Fibroblast of skin of back (primary cell): ENCODE measurements at places on chromosomes 11 and 22.
A peak's percentile ranks its signal among the peaks of the same experiment; 100 is the strongest.

DNA sequence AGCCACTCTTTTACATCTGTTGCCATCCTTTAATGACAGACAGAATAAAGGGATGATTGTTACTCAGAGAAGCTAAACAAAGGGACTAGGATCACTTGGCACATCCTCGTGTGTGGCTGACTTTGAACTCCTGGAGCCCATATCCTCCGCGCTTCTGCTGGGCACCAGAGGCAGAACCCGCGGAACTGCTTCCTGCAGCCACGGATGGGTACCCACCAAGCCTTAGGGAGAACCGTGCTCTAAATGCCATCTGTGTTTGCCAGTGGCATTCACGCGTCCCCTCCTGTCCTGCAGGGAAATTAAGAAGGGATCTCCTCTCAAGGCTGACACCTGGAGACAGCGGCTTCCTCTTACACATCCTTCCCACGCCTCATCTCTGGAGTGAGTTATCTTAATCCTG is 294.4 kb downstream of the NTM start:
- DNase-seq, result no peak

GRCh38 chr11:2518111-2518982 is 73.5 kb downstream of the KCNQ1 start:
- DNase-seq, result no peak

DNA sequence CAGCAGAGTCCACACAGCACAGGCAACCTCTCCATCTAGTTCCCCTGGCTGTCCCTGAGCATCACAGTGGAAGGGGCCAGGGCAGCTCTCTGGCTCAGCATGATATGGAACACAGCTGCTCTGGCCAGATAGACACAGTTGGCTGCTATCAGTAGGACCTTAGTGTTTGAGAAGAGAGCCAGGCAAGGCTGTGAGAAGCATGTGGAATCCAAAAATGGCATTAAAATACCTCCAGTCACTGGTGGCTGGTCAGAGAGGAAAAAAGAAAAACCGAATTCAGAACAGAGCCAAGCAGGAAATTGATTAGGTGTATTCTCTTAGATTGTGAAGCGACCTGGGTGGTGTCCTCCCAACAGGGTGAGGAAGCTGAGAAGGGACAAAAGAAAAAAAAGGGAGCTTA is 27.9 kb downstream of the SERPINH1 start:
- DNase-seq, result no peak

- DNase-seq, result no peak
Observed at GRCh38 chr11:115964091-115964490, 459.9 kb upstream of the CADM1 start.

DNA sequence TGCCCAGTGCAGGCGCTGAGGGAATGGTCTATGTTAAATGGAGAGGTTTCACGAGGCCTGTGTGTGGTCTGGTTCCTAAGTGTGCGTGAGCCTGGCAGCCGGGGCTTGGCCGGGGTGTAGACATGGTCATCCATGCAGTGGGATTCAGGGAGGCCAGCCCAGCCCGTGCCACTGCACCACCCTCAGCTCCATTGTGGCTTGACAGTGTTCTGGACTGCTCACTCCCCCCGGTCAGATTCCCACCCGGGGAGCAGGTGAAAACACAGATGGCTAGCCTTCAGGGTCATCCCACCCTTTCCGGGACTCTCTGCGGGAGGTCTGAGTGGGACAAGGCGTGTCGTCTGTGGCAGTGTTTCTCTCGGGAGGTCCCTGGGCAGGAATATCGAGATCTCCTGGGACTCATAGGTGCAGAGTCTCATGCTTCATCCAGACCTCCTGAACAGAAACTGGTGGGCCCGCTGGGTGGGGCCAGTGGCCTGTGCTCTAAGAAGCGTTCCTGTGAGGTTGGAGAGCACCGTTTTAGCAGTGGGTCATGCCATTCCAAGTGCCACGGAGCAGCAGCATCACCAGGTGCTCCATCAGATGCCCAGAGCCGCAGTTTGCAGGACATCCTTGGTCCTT is 52.3 kb downstream of the ST14 start:
- DNase-seq, result no peak

DNA sequence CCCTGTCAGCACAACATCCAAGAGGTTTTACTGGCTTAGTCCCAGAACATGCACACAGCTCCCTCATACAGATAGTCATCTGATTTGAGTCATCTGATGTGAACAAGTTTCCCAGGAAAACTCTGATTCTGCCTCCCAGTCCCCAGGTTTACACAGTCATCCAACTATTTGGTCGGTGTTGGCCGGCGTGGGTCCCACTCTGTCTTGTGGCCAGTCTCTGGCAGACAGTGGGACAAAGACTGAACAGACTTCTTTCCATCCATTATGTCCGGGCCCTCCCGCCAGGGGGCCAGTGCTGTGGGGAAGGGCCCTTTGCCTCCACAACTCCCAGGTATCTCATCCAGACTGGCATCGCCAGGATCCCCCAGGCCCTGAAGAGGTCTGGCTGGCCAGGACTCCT is 60.0 kb downstream of the BTG4 start:
- peak; percentile 21 for DNase-seq

DNA sequence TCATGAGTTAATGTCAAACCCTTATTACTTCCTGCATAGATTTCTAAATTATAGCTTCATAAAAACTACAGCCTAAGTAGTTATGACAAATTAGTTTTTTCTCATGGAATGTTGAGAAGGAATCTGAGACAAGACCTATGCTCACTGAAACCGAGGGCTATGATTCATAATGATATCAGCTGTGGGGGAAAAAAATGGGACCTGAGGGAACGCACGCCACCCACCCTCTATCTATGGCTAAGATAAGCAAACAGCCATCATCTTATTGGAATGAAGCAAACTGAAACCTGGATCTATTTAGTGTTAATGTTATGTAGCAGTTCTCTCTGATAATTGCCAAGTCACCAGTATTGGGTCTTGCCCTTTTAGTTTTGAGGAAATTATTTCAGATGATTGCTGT is 906.9 kb upstream of the RAG2 start:
- peak; percentile 96 for DNase-seq

GRCh38 chr11:125070699-125071254 is 7.7 kb downstream of the SLC37A2 start:
- DNase-seq, result peak; percentile 22

DNA sequence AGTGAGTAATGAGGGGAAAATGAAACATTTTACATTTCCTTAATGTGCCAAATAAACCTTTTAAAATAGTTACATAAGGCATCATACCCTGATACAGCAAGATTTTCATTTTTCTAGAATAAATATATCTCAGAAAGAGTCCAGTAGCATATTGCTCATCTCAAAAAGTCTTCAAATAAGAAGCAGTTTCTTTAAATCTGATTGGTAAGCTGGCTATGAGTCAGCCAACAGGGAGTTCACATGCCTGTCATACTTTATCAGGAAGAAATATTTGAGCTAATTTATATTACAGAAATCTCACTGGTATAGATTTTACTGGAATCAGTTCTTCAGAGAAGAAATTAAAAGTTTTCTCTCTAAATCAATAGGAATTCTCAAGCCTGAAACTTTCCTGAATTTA is 258.1 kb downstream of the C11orf87 start:
- peak; percentile 83 for DNase-seq

GRCh38 chr11:78350091-78350645 is 67.5 kb downstream of the GAB2 start:
- peak; percentile 9 for DNase-seq

DNA sequence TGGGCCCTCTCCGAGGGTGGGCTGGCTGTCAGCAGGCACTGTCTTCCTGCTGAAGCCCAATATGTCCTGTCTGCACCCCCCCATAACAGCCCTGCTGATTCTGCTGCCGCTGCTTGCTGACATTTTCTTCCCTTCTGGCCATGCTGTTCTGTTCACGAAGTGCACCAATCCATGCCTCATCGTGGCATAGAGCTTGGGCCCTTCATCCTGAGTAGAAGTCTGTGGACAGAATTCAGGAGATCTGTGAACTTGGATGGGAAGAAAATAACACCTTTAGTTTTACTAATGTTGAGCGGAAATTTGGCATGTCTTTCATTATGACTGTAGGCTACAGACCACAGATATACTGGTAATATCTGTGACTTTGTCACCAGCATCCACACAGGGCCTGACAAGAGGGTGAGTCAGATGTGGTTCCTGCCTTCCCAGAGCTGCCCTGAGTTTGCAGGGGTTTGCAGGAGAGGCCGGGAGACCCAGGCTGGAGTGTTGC is 14.1 kb upstream of the KIAA0930 start:
- peak; percentile 61 for DNase-seq

DNA sequence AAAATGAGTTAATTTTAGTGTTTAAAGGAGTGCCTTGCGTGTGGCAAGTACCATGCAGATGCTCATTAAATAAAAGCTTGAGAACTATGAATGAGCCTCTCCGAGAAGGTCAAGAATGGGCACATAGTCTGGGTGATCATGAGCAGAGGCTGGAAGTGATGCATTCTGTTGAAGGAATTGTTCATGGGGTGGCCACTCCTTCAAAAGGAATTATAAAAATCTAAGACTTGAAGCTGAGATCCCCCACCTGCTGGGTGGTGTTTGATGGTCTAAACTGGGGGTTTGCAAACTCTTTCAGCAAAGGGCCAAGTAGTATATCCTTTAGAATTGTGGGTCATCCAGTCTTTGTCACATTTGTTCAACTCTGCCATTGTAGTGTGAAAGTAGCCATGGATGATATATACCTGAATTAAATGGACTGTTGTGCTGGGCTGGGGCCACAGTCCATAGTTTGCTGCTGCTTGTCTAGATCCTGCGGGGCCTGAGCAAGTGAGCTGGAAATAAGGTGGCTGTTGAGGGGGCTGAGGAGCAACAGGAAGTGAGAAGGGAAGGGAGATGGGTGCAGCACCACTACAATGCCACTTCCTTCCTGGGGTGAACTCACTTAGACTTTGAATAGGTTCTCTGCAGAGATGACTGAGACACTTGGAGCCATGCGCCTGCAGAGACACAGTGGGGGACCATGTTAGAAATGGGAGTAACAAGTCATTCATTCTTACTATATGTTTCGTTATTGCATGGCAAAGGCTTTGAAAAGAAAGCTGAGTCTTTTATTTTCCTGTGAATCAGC is 179.0 kb downstream of the SNX19 start:
- DNase-seq, result peak; percentile 41

GRCh38 chr11:933142-933851 is 7.6 kb downstream of the AP2A2 start:
- DNase-seq, result no peak

DNA sequence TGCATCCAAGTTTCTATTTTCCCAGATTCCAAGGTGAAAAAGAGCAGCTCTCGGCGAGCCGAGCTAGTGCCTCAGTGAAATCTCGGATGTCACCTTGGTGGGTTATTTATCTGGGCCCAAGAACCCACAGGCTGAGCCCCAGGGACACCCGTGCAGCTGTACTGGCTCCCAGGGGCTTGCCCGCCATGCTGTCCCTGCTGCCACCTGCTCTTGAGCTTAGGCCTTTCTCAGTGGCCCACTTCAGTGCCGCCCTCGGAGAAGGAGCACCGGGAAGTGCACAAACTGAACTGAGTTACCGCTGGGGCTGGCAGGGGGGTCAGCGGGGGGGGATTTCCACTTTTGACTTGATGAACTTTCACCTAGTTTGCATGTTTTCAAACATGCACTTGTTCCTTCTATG is 27.9 kb downstream of the CPT1A start:
- DNase-seq, result no peak

DNA sequence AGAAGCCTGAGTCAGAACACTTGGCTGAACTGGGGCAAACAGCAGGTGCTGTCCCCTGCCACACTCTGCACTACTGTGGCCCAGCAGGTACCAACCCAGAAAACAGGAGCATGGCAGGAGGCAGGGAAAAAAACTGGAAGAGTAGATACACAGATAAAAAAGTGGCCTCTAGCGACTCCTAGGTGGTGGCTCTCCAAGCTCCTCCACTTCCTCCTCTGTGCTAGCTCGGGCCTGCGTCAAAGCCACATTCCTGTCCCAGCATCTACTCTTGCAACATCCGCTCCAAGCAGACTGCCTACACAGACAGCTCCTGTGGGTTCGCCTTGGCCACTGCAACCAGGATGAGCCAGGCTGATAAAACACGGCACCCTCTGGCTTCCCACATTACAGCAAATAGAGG is 6.9 kb downstream of the OR8B12 start:
- DNase-seq, result peak; percentile 55
